ENCODE measurements at places on chromosomes 13 and 19. TPM values are rescaled to one million over a fixed set of nuclear protein-coding genes. Genes with fewer than 3 reads are reported as not detected.

DNA sequence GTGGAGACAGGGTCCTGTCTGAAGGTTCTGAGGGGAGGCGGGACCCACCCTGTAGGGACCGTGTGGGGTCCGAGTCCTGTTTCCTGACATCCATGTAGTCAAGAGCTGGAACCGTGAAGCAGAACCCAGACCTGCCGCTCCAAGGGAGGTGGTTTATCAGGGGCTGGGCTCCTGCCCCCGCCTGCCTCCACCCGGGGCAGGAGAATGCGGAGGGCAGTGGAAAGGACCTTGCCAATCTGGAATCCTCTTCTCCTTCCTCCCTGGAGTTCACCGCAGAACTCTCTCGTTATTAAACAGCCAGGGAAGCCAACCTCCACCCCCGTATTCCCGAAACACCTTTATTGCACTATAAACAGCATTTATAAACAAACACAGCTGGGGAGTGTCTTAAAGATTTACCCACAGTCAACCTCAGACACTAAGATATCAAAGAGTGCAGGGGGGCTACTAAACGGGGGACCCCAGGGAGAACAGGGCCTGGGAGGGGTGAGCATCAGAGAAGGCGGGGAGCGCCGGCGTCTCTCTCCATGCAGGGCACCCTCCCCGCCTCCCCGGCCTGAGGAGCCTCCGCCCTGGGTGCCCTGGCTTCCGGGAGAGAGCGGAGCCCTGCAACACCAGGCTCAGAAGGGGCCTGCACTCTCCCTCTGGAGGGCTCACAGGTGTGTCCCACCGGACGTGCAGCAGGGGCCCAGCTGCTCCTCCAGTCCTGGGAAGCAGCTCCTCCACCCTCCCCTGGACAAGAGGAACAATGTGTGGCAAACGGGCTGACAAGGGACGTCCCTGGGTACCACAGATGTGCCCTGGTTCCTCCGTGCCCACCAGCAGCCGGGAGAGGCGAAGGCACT, 3.6 kb downstream of the C2CD4C start:
- no peaks in the 10 kb centered on the region for H3K4me1 ChIP-seq
- peak overlapping the region; percentile 57 for H3K27ac ChIP-seq
- no peaks in the 10 kb centered on the region for H3K36me3 ChIP-seq
- H3K27me3 ChIP-seq = peaks cover 10% of the 10 kb centered on the region
- peak; percentile 60 for DNase-seq

DNA sequence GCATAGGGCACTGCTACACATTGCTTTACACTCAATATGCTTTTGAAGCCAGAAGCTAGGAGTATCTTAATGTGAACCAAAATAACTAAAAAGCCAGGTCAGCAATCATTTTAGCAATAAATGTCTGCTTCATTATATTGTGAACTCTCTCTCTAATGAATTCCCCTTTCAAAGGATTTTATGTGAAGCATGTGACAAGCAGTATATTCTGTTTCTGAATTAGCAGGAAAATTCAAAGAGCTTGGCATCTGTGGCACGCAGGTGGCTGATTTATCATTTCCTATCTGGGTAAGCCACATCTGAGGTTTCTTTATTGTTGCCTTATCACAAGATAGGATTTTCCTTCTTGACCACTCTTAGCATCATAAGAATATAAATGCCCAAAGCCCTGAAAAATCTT, 56.8 kb upstream of the KLF12 start:
- no peaks in the 10 kb centered on the region for H3K4me1 ChIP-seq
- no peaks in the 10 kb centered on the region for H3K36me3 ChIP-seq
- no peak for DNase-seq
- H3K27me3 ChIP-seq = no peaks in the 10 kb centered on the region

DNA sequence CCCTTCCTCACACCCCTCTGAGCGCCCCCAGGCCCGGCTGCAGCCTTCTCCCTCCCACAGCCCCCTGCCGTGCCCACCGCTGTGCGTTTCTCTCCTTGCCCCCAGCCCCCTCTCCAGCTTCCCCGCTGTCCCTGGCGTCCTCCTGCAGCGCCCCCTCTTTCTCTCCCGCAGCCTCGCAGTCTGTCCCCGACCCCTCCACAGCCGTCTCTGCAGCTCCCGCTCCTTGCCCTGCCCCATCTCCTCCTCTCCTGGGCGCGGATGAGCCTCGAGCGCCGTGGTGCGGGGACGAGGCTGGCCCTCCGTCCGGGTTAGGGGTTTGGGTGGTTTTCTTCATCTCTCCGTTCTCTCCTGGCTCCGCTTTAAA, 1.1 kb downstream of the KMT5C start:
- no peak for DNase-seq
- H3K27me3 ChIP-seq = no peaks in the 10 kb centered on the region
- H3K36me3 ChIP-seq = peaks cover 35% of the 10 kb centered on the region
- H3K4me3 ChIP-seq = peak overlapping the region; percentile 94

- no peak overlapping the region for H3K4me3 ChIP-seq
- H3K27me3 ChIP-seq = no peaks in the 10 kb centered on the region
- H3K4me1 ChIP-seq = no peaks in the 10 kb centered on the region
- H3K27ac ChIP-seq = no peak overlapping the region
Observed at GRCh38 chr19:29265436-29265835, 52.5 kb upstream of the UQCRFS1 start.

- no peak for DNase-seq
- no peaks in the 10 kb centered on the region for H3K27me3 ChIP-seq
- H3K4me1 ChIP-seq = no peaks in the 10 kb centered on the region
- H3K27ac ChIP-seq = no peak overlapping the region
Observed at GRCh38 chr19:3142781-3143337, 7.0 kb downstream of the GNA15 start.

DNA sequence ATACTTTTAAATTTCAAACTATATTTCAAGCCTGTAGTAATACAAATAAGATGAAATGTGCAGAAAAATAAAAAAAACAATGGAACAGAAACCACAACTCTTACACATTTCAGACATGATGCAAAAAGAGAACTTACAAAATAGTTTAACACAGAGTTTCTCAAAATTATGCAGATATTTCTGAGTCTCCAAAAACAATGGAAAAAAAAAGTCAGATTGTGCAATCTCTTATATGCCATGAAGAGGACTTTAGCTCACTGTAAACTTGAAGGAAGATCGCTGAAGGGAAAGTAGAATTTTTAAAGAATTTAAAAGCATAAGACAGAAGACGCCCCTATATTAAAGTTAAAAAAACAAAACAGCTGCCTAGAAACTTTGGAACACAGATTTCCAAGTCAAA, 20.4 kb downstream of the ZNF708 start:
- peaks cover 58% of the 10 kb centered on the region for H3K36me3 ChIP-seq
- H3K4me1 ChIP-seq = no peaks in the 10 kb centered on the region
- no peaks in the 10 kb centered on the region for H3K27me3 ChIP-seq

DNA sequence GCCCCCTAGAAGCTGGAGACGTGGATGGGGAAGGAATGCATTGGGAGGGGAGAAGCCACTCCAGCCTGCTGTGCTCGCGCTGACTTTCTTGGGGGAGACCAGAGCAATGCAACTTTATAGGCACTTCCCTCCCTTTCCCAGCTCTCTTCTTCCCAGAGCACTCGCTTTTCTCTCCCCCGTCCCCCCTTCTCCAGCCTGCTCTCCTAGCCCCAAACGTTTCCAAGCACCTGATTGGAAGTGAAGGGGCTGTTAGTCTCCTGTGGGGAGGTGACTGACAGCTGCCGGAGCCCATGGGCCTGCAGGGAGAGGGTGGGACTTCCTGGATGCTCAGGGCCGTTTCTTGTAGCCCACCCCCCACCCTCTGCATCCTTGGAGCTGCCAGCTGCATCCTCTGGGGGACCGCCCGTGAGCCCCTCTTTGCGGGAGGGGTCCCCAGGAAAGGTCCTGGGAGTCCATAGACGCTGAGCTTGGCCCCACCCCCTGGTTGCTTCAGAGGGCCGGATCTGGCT, 2.5 kb downstream of the HDGFL2 start:
- H3K4me1 ChIP-seq = no peaks in the 10 kb centered on the region
- peak; percentile 94 for DNase-seq
- peak overlapping the region; percentile 71 for H3K27ac ChIP-seq
- H3K27me3 ChIP-seq = no peaks in the 10 kb centered on the region
- H3K36me3 ChIP-seq = peaks cover 36% of the 10 kb centered on the region

- H3K27ac ChIP-seq = no peak overlapping the region
- no peak for DNase-seq
Observed at GRCh38 chr13:28622286-28622685, 36.6 kb upstream of the POMP start.

- H3K4me1 ChIP-seq = no peaks in the 10 kb centered on the region
- no peaks in the 10 kb centered on the region for H3K36me3 ChIP-seq
- DNase-seq = no peak
- no peak overlapping the region for H3K27ac ChIP-seq
- H3K4me3 ChIP-seq = no peak overlapping the region
Observed at GRCh38 chr13:102901056-102901455, 55.2 kb downstream of the ERCC5 start.

- DNase-seq = no peak
Observed at GRCh38 chr13:106702505-106702904, 134.6 kb upstream of the ARGLU1 start.

DNA sequence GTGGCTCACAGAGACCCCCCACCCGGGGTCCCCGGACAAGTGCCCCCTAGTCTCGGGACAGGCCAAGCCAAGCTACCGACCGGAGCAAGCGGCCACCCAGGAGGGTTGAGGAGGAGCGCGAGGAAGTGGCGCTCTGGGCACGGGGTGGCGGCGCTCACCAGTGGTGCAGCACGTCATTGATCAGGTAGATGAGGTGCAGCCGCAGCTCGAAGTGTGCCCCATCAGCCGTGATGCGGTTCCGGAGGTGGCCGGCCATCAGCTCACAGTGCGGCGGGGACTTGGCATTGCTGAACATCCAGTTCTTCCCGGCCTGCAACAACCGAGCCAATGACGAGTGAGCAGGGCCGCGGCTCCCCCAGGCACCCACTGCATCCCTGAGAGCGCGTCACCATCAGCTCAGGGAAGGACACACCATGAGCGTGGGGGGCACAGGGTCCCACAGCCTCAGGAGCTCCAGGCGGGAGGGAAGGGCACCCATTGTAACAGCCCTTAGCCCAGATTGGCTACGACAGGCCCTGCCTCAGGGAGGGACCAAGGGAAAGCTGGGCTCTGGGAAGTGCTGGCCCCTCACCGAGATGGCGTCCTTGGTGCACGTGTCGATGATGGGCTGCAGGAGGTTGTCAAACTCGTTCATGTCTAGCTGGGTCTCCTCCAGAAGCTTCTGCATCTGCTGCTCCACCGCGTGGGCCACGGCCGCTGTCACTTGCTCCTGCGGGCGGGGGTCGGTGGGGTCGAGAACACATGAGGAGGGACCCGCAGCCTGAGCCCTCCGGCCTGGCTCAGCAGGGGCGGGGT, 9.6 kb downstream of the CHERP start:
- no peak overlapping the region for H3K4me3 ChIP-seq
- DNase-seq = no peak
- no peaks in the 10 kb centered on the region for H3K4me1 ChIP-seq
- H3K27me3 ChIP-seq = no peaks in the 10 kb centered on the region

DNA sequence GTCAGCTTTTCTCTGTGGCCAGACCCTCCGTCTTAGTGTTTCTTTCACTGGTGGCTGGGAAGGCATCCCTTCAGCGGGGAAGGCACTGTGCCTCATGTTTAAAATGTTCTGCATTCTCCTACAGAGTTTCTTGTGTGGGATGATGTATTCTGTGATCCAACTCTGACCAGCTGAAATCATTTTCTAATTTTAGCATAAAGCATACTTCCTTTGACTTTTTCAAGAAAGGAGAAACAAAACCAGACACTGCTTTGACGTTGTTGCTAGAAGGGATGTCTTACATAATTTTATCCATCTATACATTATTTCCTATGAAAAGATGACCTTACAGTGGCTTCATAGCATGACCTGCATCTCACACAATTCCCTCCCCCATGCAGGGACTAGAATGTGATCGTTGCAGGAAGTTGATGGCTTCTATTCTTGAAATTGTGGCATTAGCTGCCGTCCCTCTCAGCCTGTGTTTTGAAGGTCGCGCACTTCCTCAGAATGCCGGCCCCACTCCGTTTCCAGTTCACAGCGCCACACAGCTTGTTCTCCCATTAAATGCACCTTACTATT, 38.6 kb upstream of the TEX29 start:
- H3K4me1 ChIP-seq = no peaks in the 10 kb centered on the region
- no peak overlapping the region for H3K27ac ChIP-seq
- H3K36me3 ChIP-seq = peaks cover 78% of the 10 kb centered on the region
- no peaks in the 10 kb centered on the region for H3K27me3 ChIP-seq
- no peak for DNase-seq
- H3K4me3 ChIP-seq = no peak overlapping the region

GRCh38 chr19:47509973-47510372, 4.9 kb downstream of the NAPA start:
- H3K36me3 ChIP-seq = peaks cover 11% of the 10 kb centered on the region
- no peaks in the 10 kb centered on the region for H3K27me3 ChIP-seq
- no peak overlapping the region for H3K4me3 ChIP-seq
- no peak overlapping the region for H3K27ac ChIP-seq
- H3K4me1 ChIP-seq = no peaks in the 10 kb centered on the region

- no peaks in the 10 kb centered on the region for H3K27me3 ChIP-seq
- H3K4me1 ChIP-seq = peaks cover 24% of the 10 kb centered on the region
- H3K4me3 ChIP-seq = no peak overlapping the region
- peaks cover 74% of the 10 kb centered on the region for H3K36me3 ChIP-seq
- H3K27ac ChIP-seq = peak overlapping the region; percentile 9
- DNase-seq = no peak
Observed at GRCh38 chr19:38656171-38656981, 8.9 kb downstream of the ACTN4 start.

DNA sequence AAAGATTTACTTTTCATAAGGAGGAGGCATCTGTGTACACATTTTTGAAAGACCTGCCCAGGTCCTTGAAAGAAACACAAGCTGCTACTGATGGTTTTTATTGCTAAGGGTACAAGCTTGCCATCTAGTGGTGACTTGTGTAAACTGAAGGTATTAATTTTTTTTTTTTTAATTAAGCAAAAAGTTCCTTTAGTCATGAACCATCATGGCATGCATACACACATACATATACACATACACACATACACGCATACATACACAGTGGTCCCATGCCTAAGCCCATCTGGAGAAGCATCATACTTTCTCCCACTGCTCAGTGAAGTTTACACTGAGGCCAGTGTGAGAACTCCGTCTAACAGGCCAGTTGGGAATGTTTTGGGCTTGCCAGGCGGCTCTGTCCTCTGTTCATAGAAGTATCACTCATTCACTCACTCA, 312.5 kb downstream of the DCLK1 start:
- H3K36me3 ChIP-seq = no peaks in the 10 kb centered on the region
- no peak overlapping the region for H3K4me3 ChIP-seq
- H3K4me1 ChIP-seq = no peaks in the 10 kb centered on the region
- no peak overlapping the region for H3K27ac ChIP-seq

- peak; percentile 45 for DNase-seq
- H3K4me3 ChIP-seq = no peak overlapping the region
- no peaks in the 10 kb centered on the region for H3K36me3 ChIP-seq
- H3K27me3 ChIP-seq = no peaks in the 10 kb centered on the region
- H3K4me1 ChIP-seq = no peaks in the 10 kb centered on the region
Observed at GRCh38 chr13:114140906-114141250, 8.5 kb upstream of the RASA3 start.

Gene MTUS2
- 1.9 TPM for total RNA-seq

Gene OSCAR
- 3.2 TPM for total RNA-seq

Gene STOML3
- not detected for total RNA-seq

Gene AKAP8L
- 190 TPM for total RNA-seq

Gene HAUS5
- 24.2 TPM for total RNA-seq

Gene LMTK3
- 11.1 TPM for total RNA-seq

Gene MEX3D
- total RNA-seq = 92.4 TPM

Gene MBD3L2B
- total RNA-seq = not detected

Data from endodermal cell (in vitro differentiated cells).